ENCODE measurements at places on chromosomes 13 and 19. TPM values are rescaled to one million over a fixed set of nuclear protein-coding genes. Genes with fewer than 3 reads are reported as not detected.

Gene FGF22
- not detected for total RNA-seq

Gene CCNE1
- total RNA-seq, result 41.9 TPM

Gene RASGRP4
- total RNA-seq, result 11.3 TPM

Gene RGS9BP
- 0.31 TPM for total RNA-seq

Gene ERICH4
- total RNA-seq, result not detected

Gene SLC5A5
- 2.0 TPM for total RNA-seq

Gene CRB3
- 3.9 TPM for total RNA-seq

Gene ADGRL1
- 21.2 TPM for total RNA-seq

Gene IGSF23
- not detected for total RNA-seq

Gene ZIC5
- not detected for total RNA-seq

- H3K4me1 ChIP-seq, result peaks cover 45% of the 10 kb centered on the region
- no peak overlapping the region for H3K4me3 ChIP-seq
- H3K27ac ChIP-seq, result no peak overlapping the region
- no peaks in the 10 kb centered on the region for H3K27me3 ChIP-seq
- DNase-seq, result no peak
Measured at GRCh38 chr13:114043421-114044053, 69.7 kb upstream of the C13orf46 start.

DNA sequence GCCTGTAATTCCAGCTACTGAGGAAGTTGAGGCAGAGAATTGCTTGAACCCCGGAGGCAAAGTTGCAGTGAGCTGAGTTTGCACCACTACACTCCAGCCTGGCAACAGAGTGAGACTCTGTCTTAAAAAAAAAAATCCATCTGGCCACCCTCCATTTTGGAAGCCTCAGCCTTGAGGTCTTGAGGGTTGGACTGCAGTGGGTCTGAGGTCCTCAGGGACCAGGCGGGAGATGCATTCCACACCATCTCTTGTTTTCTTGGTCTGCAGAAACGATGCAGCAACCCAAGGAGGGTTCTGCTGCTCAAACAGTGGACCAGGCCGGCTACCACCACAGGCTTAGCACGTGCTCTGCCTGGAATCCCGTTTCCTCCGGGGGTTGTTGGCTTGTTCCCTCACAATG lies 299.3 kb downstream of the FGF9 start:
- no peak overlapping the region for H3K4me3 ChIP-seq
- no peaks in the 10 kb centered on the region for H3K4me1 ChIP-seq
- no peak overlapping the region for H3K27ac ChIP-seq
- DNase-seq, result no peak

- H3K4me3 ChIP-seq, result no peak overlapping the region
- no peaks in the 10 kb centered on the region for H3K36me3 ChIP-seq
- peaks cover 13% of the 10 kb centered on the region for H3K27me3 ChIP-seq
- H3K4me1 ChIP-seq, result peaks cover 25% of the 10 kb centered on the region
- H3K27ac ChIP-seq, result no peak overlapping the region
Measured at GRCh38 chr13:73215823-73216222, 157.0 kb downstream of the KLF5 start.

DNA sequence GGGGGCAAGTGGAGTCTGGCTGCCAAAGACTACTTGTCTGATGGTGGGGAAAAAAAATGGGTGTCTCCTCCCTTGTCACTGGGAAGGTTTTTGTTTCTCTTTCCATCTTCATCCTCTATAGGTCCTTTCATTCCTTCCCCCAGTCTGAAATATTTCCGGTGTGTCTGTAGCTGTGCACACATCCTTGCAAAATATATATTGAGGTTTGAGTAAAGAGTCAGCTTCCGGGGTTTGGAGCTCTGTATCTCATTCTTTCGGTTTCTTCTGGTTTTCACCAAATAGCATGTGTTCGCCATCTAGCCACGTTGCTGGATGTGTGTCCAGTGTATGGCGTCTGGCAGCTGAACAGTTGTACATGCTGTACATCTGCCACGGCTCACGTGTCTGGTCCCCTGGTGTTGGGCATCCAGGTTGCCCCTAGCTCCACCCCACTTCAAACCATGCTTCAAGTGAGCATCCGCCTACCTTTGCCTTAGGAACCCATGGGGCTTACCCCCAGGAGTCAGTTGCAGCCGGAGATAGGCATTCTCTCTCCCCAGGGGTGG lies 142.2 kb downstream of the SIPA1L3 start:
- peak overlapping the region; percentile 90 for H3K27ac ChIP-seq
- H3K27me3 ChIP-seq, result no peaks in the 10 kb centered on the region
- DNase-seq, result peak; percentile 52
- peak overlapping the region; percentile 70 for H3K4me3 ChIP-seq

DNA sequence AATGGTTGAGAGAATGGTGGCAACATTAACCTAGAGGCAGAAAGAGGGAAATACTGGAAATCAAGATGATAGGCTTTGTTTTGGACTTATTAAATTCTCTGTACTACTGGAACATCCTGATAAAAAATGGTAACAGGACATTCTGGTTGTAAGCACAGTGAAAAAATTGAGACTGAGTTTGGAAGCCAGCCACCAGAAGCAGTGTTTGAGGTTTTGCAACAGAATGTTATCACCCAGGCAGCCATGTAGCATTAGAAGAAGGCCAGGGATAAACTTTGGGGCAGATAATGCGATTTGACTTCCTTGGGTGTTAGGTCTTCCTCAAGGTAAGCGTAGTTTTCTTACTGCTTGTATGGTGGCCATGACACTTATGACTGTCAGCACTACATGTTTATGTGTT lies 307.4 kb downstream of the ATP8A2 start:
- H3K36me3 ChIP-seq, result no peaks in the 10 kb centered on the region
- H3K4me3 ChIP-seq, result no peak overlapping the region
- DNase-seq, result no peak
- H3K27me3 ChIP-seq, result no peaks in the 10 kb centered on the region
- H3K27ac ChIP-seq, result peak overlapping the region; percentile 58

DNA sequence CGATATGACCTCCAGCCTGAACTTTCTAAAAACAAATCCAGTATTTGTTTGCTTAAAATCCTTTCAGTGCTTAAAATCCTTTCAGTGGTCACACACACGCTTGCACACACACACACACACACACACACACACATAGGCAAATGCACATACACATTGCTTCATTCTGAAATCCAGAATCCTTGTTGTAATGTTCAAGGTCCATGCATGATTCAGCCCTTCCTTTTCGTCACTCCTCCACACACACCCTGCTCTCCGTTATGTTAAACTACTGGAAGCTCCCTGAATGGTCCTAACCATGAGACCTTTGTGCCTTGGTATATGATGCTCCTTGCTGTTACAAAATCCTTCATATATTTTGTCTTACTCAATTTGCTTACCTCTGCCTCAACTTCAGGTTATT lies 44.9 kb downstream of the SERTM1 start:
- no peaks in the 10 kb centered on the region for H3K36me3 ChIP-seq
- H3K27ac ChIP-seq, result no peak overlapping the region
- no peaks in the 10 kb centered on the region for H3K4me1 ChIP-seq
- peaks cover 36% of the 10 kb centered on the region for H3K27me3 ChIP-seq
- no peak for DNase-seq

DNA sequence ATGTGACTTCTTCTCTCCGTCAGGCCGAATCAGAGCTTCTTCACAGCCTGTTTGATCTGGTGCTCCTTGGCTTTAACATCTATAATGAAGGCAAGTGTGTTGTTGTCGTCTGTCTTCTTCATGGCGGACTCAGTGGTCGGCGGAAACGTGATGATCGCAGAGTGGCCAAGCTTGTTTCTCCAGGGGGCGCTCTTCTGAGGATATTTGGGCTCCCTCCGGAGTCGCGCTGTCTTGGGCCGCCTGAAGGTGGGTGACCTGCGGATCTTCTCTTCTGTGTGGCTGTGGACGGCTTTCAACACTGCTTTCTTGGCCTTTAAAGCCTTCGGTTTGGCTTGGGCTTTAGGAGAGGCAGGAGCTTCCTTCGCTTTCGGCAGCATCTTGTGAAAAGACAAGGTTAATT lies 9.8 kb downstream of the TPRX1 start:
- H3K4me1 ChIP-seq, result peaks cover 7% of the 10 kb centered on the region
- H3K27ac ChIP-seq, result no peak overlapping the region
- no peaks in the 10 kb centered on the region for H3K36me3 ChIP-seq
- DNase-seq, result no peak

DNA sequence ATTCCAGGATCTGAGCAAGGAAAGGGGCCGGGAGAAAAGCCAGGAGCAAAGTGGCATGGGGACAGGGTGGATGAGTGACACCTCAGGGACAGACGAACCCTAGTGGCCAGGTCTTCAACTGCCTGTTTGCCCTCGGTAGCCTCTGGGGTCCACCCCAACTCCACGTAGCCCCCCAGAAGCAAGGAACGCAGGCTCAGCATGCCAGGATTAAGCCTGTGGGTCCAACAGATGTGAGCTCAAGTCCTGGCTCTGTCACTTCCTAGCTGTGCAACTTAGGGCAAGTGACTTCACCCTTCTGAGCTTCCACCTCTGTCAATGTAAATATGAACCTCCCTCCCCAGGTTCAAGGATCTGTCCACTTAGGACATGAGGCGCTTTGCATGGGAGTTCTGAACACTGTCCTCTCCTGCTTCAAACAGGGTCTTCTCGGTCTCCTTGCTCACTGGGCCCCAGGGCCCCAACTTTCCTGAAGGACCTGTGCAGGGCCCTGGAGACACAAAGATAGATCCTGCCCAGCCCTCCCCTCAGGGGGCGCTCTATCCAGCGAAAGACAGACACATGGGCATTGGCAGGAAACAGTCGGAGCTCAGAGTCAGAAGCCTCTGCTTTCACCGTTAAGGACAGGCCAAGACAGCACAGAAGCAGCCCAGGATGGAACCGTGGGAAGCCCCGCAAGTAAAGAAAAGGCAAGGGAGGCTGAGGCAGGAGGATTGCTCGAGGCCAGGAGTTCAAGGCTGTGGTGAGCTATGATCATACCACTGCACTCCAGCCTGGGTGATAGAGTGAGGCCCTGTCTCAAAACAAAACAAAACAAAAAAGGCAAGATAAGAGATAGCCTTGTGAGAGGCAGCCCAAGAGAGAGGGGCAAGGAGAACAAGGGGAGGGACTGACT lies 13.2 kb downstream of the SYDE1 start:
- H3K27me3 ChIP-seq, result no peaks in the 10 kb centered on the region
- no peak for DNase-seq
- no peak overlapping the region for H3K27ac ChIP-seq
- H3K4me3 ChIP-seq, result no peak overlapping the region
- H3K36me3 ChIP-seq, result peaks cover 9% of the 10 kb centered on the region
- H3K4me1 ChIP-seq, result peaks cover 11% of the 10 kb centered on the region

DNA sequence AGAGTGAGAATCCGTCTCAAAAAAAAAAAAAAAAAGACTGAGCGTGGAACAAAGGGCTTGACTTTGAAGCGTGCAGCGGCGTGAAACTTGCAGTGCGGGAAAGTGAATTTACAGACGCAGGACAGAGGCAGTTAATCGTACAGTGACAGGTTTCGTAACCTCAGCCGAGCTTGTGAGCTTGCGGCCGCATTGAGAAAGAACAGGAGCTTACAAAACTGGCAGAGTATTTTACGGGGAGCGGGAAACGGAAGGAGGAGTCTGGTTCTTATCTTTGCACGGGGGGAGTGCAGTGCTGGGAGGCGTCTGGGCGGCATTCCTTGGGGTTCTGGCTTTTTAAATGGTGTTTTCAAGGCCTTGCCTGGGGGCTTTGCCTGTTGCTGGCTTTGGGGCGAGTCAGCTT lies 6.0 kb upstream of the BSG start:
- no peaks in the 10 kb centered on the region for H3K36me3 ChIP-seq
- H3K27me3 ChIP-seq, result no peaks in the 10 kb centered on the region
- no peak for DNase-seq

DNA sequence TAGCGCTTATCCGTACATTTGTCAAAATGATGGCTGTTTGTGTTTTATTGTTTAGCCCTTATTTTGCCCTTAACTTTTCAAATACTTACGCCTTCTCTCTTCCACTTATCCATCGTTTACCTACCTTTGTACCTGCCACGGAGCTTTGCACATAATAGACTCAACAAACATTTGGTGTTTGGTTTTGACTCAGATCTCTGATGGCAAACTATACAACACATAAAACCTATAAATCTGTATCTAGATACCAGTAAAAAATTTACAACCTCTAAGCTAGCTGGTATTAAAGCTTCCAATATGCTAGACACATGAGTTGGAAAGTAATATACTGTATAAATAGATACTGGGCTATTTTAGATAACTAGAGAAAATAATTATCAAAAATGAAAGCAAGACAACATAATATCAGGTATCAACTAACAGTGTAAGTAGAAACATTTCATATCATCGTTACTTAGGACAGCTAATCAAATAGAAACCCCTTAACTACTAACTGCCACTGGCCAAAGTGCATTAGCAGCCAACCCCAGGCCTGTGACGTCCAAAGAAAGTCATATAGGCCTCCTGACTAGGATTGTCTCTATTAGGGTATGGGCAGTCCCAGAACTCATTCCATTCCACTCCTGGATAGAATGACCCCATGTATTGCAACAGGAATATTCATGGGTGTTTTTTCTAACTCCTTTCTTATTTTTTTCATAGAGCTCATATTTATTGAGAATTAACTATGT lies 53.8 kb downstream of the KCTD12 start:
- H3K27me3 ChIP-seq, result peaks cover 16% of the 10 kb centered on the region
- H3K4me1 ChIP-seq, result peaks cover 15% of the 10 kb centered on the region
- no peak overlapping the region for H3K4me3 ChIP-seq
- DNase-seq, result no peak
- H3K27ac ChIP-seq, result no peak overlapping the region

DNA sequence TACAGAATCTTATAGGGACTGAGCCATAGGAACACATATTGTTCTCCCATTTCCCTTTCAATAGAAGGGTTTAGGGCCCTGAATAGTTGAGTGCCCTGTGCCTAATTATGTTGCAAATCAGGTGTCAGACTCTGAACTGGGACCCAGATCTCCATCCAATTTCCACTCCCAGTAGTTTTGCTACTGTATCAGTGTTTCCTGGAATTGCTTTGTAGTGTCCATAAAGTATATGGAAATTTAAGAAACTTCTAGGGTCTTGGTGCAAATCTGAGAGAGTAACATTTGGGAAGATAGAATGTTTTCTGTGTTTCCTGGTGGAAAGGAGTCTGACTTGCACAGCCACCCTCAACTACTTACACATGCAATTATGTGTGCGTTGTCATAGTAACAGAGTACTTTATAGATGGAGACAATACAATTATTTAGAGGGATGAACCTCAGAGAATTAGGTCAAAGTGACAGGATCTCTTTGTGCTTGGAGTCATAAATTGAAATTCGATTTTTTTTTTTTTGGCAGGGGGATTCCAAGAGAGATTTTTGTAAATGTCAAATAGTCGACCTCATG lies 646 bp upstream of the SLC10A2 start:
- H3K27me3 ChIP-seq, result no peaks in the 10 kb centered on the region
- no peak overlapping the region for H3K27ac ChIP-seq
- DNase-seq, result no peak
- H3K4me1 ChIP-seq, result no peaks in the 10 kb centered on the region
- H3K36me3 ChIP-seq, result no peaks in the 10 kb centered on the region

DNA sequence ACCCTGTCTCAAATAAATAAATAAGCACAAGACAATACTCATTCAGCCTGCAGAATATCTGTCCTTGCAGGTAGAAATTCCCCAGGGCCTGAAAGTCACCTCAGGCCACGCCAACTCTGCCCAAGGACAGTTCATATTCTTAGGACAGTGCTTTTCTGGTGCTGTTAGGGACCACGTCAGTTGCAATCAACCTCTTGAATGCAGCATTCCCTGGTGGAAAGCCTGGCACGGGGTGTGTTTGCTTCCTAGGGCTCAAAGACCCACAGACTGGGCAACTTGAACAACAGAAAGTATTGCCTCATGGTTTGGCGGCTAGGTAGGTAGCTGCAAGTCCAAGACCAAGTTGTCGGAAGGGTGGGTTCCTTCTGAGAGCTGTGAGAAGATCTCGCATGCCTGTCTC lies 160.3 kb downstream of the KCTD15 start:
- H3K4me3 ChIP-seq, result no peak overlapping the region
- no peak overlapping the region for H3K27ac ChIP-seq
- no peaks in the 10 kb centered on the region for H3K36me3 ChIP-seq
- no peaks in the 10 kb centered on the region for H3K4me1 ChIP-seq
- H3K27me3 ChIP-seq, result peaks cover 5% of the 10 kb centered on the region
- DNase-seq, result no peak

Data from activated T-cell treated with anti-CD3 and anti-CD28 coated beads, Interleukin-2, amount 50 U/mL, for 72 hours (primary cell).